Gastrocnemius medialis (tissue), 4 donors: ENCODE measurements at places on chromosomes 6 and 20.

DNA sequence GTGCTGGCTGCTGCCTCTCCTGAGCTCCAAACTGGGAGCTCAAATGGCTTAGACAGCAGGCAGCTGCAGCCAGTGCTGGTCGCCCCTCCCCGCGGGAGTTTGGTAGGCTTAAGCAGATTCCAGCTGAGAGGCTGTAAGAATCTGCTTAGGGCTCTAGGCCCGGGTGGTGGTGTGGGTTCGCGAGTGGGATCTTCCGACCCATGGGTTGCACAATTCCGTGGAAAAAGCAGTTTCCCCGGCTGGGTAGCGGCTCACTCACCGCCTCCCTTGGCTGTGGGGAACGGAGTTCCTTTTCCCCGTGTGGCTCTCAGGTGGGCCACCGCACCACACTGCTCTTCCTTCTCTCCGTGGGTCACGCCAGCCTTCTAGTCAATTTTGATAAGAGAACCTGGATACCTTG lies 232.5 kb downstream of the PKHD1 start:
- no peak for DNase-seq

GRCh38 chr6:104187616-104188015 lies 672.1 kb downstream of the HACE1 start:
- no peak for DNase-seq

- DNase-seq = no peak
Observed at GRCh38 chr6:129842137-129842536, 19.0 kb downstream of the TMEM244 start.

DNA sequence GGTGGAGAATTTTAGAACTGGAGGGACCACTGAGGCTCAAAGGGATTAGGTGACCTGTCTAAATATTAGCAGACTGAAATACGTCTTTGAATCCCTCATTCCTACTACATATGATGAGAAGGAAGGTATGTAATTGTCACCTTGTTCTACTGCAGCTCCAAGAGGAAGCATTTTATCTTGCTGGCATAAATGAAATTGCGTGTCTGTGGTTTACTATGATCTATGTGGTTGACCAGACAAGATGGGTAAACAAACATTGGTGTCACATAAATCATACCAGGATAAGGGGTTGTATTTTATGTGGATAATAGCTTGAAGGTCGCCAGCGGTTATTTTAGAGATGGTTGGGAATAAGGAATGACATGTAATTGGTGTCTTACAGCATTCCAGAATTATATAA lies 78.2 kb downstream of the LAMA4 start:
- DNase-seq = no peak

DNA sequence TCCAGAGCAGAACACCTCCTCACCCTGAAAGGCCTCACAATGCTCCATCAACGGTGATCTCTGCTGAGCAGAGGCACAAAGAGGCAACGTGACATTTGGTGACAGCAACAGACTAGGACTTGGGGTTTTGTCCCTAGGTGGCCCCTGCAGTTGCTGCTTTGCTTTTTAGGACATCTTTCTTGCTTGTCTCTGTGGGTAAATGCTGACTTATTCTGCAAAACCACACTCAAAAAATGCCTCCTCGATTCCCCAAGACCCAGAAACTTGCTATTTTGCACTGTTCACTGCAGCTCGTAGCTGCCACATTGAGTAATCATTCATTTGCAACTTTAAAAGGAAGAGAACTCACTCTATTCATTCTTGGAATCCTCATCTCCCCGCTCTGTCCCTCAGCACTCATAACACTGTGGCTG lies 209.9 kb downstream of the LY86 start:
- no peak for DNase-seq

GRCh38 chr20:43789593-43789992 lies 62.8 kb upstream of the GTSF1L start:
- no peak for DNase-seq

GRCh38 chr20:34622821-34623451 lies 54.0 kb downstream of the PIGU start:
- no peak for DNase-seq

- no peak for DNase-seq
Observed at GRCh38 chr6:683742-684440, 9.0 kb downstream of the EXOC2 start.

- no peak for DNase-seq
Observed at GRCh38 chr20:16864069-16864468, 115.9 kb downstream of the OTOR start.

- no peak for DNase-seq
Observed at GRCh38 chr6:157556144-157556645, 175.2 kb downstream of the ZDHHC14 start.

- DNase-seq = no peak
Observed at GRCh38 chr6:1496836-1497760, 107.7 kb downstream of the FOXF2 start.

DNA sequence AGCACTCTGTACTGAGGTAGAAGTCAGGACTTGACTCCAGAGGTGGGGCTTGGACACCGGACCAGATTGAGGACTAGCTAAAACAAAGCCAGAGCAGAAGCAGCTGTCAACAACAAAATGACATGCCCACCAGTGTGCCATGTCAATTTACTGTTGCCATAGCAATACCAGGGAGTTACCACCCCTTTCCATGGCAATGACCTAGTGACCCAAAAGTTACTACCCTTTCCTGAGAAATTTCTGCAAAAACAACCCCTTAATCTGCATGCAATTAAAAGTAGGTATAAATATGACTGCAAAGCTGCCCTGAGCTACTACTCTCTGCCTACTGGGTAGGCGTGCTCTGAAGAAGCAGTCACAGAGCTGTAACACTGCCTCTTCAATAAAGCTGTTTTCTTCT lies 21.0 kb downstream of the MAP3K5 start:
- DNase-seq = no peak

DNA sequence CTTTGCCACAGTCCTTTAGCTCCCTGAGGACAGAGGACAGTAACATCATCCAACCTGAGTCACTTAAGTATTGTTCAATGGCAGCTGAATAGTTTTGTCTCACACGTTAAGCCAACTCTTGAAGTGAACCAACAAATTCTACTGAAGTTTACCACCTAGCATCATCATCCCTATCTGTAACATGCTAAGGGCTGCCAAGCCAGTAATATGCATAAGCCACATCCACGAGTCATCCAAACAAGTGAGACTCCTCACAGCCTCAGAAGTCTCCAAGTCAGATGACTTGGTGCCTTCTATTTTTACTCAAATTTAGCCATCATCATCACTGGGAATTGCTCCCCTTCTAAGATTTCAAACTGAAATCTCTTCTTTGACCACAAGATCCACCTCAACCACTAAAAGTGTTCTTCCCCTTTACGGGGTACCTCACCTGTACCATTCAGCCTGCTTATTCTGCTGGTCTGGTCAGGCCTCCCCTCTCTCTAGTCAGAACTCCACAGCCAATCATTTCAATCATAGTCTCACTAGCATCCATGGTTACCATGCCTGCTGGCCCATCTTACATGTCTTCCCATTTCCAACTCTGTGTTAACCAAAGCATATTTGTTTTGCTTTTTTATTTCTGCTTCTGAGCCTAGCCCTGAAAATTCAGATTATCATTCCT lies 73.7 kb downstream of the DTNBP1 start:
- DNase-seq = no peak

DNA sequence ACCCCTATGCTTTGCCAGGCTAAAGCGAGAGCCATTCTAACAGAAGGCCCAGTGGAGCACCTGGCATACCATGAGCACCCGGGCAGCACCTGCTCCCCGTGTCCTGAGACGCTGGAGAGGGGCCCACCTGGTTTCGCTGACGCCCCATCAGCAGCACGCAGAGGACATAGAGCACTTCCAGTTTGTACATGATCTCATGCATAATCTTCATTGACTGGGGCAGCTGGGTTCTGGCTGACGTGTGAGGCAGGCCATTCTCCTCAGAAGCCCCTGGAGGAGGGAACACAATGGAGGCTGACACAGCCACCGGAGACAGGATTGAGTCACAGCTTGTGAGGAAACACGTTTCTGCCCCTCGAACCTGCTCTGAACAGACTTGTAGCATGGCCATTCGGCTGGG lies 65.4 kb downstream of the MYH7B start:
- DNase-seq = peak; percentile 96

GRCh38 chr6:53056273-53056672 lies 8.9 kb upstream of the FBXO9 start:
- no peak for DNase-seq

GRCh38 chr6:143679041-143679440 lies 1.3 kb downstream of the PHACTR2 start:
- DNase-seq = no peak

GRCh38 chr20:14720251-14720650 lies 382.8 kb upstream of the FLRT3 start:
- DNase-seq = no peak

DNA sequence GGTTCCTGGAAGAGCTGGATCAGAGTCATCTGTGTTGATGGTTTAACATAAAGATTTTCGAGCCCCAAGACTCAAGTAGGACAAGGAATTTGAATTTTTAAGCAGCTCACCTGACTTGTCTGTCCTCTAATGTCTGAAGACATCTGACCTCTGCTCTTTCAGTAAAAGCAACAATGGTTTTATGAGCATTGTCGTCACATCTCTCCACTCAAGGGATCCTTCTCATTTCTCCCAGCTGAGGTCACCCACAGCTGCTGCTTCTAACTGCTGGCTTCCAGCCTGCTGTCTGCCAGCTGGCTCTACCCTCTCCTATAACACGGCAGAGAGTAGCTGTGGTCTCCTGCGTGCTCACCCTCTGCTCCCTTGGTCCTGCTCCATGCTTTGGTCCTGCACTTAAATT lies 24.7 kb upstream of the HDAC2 start:
- peak; percentile 60 for DNase-seq

GRCh38 chr20:23449421-23449820 lies 3.3 kb downstream of the CST11 start:
- no peak for DNase-seq

DNA sequence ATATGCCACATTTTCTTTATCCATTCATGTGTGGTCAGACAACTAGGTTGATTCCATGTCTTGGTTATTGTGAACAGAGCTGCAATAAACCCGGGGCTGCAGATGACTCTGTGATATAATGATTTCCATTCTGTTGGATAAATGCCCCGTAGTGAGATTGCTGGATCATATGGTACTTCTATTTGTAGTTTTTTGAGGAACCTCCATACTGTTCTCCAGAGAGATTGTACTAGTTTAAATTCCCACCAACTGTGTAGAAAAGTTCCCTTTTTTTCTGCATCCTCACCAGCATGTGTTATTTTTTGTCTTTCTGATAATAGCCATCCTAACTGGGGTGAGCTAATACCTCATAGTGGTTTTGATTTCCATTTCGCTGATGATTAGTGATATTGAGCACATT lies 62.2 kb upstream of the MAP3K4 start:
- no peak for DNase-seq

DNA sequence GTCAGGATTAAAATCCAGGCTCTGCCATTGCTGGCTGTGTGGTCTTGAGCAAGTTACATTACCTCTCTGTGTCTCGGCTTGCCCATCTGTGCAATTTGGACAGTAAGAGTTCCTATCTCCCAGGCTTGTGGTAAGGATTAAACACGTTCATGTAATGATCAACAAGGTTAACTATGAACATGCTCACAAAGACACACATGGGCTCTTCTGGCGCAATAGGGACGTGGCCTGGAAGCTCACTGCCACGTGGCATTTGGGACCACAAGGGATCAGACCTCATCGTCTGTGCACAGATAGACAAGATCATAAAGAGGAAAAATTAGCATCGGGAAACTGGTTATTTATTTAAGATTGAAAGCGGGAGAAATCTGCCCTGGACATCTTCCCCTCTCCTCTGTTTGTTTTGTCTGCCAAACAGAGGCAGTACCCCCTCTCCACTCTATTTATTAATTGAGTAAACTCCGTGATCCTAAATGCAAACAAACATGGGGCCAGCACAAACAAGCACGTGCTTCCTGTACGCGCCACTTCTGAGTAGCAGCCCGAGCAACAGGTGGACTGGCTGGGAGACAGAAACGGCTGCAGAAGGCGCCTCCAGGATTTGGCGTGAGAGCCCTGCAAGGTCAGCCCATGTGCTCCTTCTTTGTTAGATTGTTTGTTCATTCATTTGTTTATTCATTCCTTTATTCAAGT lies 95.0 kb downstream of the CDH26 start:
- DNase-seq = peak; percentile 52

GRCh38 chr6:128415387-128415786 lies 105.0 kb downstream of the PTPRK start:
- no peak for DNase-seq

- DNase-seq = no peak
Observed at GRCh38 chr6:84633771-84634170, 130.6 kb downstream of the TBX18 start.

- no peak for DNase-seq
Observed at GRCh38 chr6:341914-342831, 49.4 kb upstream of the IRF4 start.

DNA sequence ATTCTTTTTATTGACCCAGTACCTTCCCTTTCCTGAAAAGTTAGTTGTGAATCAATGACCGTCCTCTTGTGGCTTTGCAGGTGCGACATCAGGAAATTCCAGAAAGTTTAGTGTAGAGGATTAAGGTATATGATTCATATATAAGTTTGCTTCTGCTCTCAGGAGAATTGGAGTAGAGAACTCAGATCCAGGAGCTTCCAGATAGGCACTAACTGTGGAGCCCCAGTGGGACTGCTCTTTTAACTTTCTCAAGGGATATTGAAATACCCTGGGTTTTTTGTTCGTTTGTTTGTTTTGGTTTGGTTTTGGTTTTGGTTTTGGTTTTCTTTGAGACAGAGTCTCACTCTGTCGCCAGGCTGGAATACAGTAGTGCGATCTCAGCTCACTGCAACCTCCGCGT lies 9.5 kb downstream of the TAAR2 start:
- no peak for DNase-seq

DNA sequence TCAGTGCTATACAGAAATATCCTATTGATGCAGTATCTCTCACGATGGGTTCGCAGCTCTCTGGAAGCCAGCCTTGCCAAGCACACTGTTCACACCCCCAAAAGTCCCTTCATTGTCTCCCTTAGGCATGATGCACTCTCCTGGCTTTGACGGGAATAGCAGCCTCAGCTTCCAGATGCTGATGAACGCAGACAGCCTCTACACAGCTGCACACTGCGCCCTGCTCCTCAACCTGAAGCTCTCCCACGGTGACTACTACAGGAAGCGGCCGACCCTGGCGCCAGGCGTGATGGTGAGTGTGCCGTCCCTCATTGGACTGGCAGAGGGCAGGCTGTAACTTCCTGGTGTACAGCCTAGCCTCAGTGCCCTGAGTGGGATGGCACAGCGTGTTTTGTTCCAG lies 60.0 kb upstream of the PBOV1 start:
- no peak for DNase-seq
